ENCODE measurements at places on chromosomes 6 and 20.
A peak's percentile ranks its signal among the peaks of the same experiment; 100 is the strongest.

DNA sequence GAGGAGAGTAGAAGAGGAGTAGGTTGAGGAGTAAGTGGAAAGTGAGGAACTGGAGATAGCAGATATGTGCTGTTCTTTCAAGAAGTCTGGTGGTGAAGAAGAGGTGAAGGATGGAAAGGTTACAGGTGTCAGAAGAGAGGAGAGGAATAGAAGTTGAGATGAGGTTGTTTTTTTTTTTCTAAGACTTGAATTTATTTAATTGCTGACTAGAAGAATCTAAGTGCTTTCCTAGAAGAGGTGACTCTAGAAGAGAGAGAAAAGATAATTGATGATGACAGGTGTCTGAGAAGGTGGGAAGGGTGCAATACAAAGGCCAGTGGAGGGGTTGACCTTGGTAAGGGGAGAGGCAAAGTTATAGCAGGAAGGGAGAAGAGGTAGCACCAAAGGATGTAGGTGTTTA is 25.6 kb downstream of the NDUFAF5 start:
- DNase-seq = no peak

GRCh38 chr20:13250251-13250650 is 29.2 kb downstream of the ISM1 start:
- DNase-seq = no peak

- no peak for DNase-seq
Measured at GRCh38 chr6:119749335-119749734, 399.8 kb upstream of the MAN1A1 start.

- peak; percentile 65 for DNase-seq
Measured at GRCh38 chr6:144768551-144769075, 483.5 kb downstream of the UTRN start.

DNA sequence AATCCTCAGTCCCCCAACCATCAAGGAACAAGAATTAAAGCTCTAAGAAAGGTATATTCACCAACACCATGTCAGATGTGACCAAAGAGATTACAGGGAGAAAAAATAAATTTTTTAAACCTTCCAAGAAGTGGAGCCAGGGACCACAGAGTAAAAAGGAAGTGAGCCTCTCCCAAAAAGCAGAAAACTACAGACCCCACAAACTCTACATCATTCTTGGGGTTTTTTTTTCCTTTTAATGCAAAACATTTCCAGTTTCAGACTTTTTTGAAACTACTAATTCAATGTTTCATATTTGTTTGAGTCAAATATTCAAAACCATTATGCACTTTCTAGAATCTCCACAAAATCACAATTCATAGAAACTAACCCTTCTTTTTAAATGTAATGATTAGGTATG is 6.8 kb upstream of the IL17F start:
- DNase-seq = no peak

- no peak for DNase-seq
Measured at GRCh38 chr6:90678049-90678779, 91.3 kb upstream of the MAP3K7 start.

- no peak for DNase-seq
Measured at GRCh38 chr6:121600389-121601168, 165.1 kb downstream of the GJA1 start.

DNA sequence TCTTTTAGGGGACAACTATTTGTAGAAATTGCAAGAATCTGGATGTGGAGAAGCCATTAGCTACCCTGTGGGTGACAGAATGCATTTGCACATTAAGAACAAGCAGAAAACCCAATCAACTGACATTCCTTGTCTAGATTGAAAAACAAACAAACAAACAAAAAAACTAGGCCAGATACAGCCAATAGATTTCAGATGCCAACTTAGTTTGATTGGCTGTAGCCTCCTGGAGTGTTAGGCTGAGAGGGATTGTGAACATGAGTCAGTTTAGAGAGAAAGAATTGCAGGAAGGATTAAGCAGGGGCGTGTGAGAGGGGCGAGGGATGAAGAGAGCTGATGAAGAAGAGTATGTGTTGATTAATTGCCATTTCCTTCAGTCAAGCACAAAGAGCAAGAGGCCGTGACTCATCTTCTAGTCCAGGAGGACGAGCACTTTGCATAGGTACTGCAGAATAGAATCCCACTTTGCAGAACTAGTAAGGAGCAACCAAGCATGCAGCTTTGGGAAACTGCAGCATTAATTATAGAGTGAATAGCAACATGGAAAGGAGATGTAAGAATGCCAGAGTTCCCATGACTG is 188.0 kb upstream of the RAB32 start:
- no peak for DNase-seq

DNA sequence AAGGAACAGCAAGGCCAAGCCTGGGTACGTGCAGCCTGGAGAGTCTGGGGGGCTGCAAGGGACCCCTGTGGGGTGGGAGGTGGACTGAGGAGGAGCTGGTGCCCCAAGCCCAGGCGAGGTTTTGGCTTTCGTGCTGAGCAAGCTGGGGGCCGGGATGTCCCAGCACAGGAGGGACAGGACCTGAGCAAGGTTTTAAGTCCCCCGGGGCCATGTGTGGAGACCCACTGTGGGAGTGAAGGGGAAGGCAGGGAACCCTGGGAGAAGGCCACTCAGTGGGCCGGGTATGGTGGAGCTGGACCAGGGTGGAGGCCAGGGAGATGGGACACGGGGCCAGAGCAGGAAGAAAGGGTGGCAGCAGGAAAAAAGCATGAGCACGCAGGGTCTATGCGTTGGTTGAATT is 419.2 kb upstream of the SULF2 start:
- no peak for DNase-seq

- no peak for DNase-seq
Measured at GRCh38 chr6:105745464-105746129, 340.5 kb upstream of the PRDM1 start.

DNA sequence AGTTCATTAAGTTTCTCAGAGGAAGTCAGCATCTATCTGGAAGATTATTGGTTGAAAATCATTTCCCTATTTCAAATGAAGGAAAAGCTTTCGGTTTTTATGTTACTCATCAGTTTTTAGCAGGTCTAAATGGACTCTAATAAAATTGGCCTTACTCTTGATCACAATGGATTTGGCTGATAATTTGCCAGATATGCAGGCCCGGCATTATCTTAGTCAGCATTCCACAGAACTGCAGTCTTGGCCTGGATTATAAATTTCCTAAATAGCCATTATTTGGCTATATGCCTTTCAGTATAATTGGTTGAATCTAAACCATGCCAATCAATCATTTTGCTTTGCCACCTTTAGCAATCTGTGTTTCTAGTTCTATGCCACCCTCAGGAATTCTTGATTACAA is 91.7 kb upstream of the KCNQ5 start:
- no peak for DNase-seq

DNA sequence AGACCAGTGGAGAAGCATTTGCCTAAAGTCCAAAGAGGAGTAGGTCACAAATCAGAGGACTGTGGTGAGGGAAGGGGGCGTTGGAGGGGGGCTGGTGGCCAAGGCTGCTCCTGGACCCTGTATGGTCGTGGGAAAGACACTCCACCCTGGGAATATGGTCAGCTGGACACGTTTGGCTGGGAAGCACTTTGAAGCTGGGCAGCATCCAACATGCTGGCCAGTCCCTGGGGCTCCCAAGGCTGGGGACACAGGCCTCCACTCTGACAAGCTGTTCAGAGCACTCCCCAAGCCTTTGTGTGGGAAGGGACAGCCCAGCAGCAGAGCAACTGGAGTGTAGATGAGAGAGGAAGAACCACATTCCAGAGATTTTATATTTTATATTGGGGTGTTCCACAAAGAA is 203.2 kb downstream of the ANKRD60 start:
- no peak for DNase-seq

- no peak for DNase-seq
Measured at GRCh38 chr20:20897145-20897544, 184.7 kb upstream of the RALGAPA2 start.

DNA sequence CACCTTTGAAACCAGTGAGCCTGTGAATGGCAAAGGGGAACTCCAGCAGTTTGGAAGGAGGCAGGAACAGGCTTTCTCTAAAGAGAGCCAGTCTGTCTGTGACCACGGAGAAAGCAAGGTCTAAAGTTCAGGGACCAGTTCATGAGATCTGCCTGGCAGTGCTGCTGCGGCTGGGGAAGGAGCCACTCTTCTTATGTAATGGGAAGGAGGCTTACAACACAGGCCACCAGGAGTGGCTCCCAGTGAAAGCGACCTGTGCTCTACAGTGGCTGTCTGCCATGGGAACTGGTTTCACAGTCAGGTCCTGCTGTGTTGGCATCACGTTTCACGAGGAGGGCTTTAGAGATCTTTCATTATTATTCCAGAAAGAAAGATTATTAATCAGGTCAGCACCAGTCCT is 291.9 kb upstream of the PRDM1 start:
- no peak for DNase-seq

DNA sequence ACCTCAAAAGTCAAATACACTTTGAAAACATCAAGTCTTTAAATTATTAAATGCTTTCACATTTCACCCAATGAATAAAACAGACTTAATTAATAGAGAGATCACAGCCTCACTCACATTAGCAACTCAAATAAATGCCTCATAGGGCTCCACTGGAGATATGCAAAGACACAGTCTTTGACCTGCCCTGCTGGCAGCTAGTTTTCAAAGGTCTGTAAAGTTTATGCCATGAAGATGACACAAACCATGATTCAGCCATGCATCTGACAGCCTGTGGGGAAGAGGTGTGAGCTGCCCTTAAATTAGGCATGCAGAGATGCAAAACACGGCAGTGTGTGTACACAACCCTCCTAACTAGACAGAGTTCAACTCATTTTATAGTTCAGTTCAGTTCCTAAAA is 83.6 kb downstream of the PAK5 start:
- DNase-seq = no peak

DNA sequence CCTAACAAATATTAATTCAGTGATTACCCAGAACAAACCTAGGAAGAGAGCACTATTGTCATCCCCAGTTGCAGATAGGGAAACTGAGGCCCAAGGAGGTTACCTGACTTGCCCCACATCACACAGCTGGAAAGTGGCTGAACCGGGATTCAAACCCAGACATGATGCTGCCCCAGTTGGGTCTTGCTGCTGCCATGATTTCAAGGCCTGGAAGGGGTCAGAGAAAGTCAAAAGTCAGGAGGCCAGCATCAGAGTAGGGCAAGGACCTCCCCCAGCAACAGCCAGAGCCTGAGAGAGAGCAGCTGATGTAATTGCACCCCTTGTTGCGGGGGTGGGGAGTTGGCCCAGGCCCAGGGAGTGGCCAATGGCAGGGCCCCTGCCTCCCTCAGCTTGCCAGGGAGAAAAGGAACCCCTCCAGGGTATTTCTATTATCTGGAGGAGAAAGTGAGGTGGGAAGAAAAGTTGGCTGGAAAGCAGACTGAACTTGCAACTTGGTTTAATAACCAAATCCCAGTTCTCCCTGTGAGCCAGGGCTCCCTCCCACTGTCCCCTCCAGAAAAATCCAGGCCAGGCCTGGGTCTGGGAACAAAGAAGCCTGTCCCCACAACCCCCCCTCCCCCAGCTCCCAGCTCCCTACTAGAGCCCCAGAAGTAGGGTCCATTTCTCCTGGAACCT is 83.6 kb downstream of the MRPL14 start:
- no peak for DNase-seq

GRCh38 chr6:35310265-35310831 is 12.7 kb downstream of the DEF6 start:
- DNase-seq = no peak

DNA sequence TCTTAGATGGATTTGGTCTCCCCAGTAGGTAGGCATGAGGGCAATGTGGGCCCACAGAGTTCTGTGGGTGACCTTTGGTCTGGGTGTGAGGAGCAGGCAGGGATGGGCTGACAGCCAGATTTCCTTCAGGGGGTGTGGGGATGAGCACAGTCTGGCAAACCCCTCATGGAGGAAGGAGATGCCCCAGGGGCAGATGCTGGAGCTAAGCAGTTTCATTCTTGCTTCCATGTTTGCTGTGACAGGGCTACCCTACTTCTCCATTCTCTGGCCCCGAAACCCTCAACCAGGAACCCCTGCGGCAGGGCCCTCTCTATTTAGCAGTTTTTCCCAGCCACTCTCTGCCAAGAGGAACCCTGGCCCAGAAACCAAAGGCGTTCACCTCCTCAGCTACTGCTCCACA is 40.4 kb downstream of the GCLC start:
- DNase-seq = no peak

GRCh38 chr6:146550911-146551310 is 7.3 kb downstream of the RAB32 start:
- no peak for DNase-seq

DNA sequence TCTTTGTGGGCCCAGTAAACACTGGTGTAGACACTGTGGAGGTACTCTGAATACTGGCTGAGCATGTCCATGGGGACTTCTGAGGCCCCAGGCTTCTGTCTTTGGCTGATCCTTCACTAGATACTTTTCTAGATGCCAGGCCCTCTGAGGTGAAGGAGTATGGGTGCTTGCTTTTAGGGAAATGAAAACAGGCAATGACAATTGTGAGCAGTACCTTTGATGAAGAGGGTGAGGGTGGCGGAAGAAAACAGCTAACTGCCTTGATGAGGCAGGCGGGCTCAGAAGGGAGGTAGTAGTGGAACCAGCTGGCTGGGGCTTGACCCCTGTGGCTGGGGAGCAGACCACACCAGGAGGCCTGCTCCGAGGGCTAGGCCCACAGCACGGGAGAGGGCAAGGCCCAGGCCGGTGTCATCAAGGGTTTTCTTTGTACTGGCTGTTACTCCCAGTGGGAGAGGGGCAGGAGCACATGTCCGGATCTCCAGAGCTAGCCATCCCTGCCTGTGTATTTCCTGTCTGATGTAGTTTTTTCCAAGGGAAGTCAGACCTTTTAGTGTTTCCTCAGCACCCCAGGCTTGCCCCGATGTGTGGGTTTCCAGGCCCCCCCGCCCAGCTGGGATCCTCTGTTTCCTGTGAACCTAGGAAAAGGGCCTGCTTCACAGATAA is 3.9 kb downstream of the PLCG1 start:
- no peak for DNase-seq

DNA sequence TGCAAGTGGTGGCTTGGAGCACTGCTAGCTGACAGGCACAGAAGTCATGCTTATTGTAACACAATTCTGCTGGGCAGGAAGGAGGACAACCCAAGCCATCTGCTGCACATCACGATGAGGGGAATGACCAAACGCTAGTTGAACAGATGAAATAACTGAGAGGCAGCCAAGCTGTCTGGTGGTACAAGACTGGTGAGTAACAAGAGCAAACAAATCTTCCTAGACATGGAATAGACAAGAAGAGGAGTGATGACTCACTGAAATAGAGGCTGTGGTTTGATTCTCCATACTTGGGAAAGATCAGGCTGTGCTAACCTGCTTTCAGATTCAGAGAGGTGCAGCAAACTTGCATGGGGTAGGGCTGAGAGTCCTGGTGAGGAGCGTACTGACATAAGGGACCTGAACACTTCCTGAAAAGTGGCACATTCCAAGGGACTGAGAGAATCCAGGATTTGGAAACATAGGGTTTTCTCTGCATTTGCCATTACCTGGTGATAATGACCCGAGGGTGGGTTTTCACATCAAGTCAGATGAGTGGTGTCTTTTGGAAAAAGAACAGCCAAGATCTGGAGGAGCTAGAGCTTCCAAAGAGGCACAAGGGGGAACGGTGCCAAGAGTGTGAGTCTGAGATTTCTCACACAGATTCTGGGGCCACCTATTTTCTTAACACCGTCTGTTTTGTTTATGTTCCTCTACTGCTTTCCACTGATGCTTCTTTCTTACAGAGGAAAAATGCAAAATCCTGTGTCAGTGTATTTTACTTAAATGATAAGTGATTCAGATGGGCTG is 60.0 kb downstream of the PRL start:
- DNase-seq = no peak

- DNase-seq = no peak
Measured at GRCh38 chr6:142846883-142847287, 98.1 kb downstream of the HIVEP2 start.

- DNase-seq = peak; percentile 1
Measured at GRCh38 chr6:42482174-42482573, 30.4 kb upstream of the TRERF1 start.

- no peak for DNase-seq
Measured at GRCh38 chr20:44527716-44528199, 5.9 kb upstream of the SERINC3 start.

GRCh38 chr6:51959744-51960383 is 127.5 kb downstream of the PKHD1 start:
- peak; percentile 27 for DNase-seq
